ENCODE measurements at places on chromosomes 5 and 9.
A peak's percentile ranks its signal among the peaks of the same experiment; 100 is the strongest.

DNA sequence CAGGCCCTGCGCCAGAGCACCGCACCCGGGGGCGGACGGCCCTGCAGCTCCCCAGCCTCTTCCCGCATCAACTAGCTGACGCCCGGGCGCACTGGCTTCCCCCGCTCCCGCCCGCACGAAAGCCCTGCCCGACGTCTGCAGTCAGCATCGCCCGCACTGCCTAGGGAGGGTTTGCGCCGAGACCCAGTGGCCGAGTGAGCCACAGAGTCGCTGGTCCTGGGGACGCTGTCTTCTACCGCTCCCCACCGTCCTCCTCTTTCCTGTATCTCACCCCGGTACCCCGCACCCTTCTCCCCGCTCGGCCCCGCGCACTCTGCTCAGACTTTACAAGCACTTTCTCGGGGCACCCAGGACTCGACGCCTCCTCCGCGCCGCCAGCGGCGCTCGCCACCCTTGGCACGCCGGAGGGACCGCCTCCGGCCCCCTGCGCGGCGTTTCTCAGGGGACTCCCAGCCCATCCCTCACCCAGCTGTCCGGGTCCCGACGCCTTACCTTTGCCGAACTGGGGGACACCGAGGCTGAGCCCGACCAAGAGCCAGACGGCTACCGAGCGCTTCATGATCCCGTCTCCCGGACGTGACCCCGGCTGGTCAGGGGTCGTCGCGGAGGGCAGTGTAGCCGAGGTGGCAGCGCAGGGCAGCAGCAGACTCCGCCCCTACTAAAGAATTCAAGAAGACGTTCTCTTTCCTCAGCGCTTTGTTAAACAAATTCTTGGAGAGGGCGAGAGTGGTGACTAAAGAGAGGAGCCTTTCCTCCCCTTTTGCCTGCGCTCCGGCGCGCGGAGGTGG lies 670 bp downstream of the EDIL3 start:
- no peak for DNase-seq

DNA sequence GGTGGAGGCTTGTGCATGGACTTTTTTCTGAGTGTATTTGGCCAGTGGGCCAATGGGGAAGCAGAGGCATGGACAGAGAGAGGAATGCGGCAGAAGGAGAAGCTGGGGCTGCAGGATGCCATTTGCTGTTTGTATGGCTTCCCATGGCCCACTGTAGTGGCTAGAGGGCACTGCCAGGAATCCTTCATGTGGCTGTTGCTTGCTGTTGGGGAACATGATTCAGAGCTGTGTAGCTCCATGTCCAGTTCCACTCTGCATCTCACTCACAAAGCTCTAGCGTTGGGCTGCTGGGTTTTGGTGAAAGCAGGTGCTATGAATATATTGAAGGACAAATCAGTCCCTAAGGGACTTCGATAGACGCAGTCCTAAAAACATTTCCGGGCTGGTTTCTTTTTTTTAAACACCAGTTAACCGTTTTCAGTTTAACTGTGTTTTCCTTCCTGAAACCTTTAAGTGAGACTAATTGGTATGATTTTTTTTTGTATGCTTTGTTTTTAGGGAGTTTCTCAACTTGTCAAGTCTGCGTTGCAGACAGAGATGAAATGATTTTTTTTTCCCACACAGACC lies 51.3 kb downstream of the SLC22A5 start:
- no peak for DNase-seq

GRCh38 chr5:43104057-43104456 lies 16.7 kb upstream of the ZNF131 start:
- DNase-seq, result no peak

DNA sequence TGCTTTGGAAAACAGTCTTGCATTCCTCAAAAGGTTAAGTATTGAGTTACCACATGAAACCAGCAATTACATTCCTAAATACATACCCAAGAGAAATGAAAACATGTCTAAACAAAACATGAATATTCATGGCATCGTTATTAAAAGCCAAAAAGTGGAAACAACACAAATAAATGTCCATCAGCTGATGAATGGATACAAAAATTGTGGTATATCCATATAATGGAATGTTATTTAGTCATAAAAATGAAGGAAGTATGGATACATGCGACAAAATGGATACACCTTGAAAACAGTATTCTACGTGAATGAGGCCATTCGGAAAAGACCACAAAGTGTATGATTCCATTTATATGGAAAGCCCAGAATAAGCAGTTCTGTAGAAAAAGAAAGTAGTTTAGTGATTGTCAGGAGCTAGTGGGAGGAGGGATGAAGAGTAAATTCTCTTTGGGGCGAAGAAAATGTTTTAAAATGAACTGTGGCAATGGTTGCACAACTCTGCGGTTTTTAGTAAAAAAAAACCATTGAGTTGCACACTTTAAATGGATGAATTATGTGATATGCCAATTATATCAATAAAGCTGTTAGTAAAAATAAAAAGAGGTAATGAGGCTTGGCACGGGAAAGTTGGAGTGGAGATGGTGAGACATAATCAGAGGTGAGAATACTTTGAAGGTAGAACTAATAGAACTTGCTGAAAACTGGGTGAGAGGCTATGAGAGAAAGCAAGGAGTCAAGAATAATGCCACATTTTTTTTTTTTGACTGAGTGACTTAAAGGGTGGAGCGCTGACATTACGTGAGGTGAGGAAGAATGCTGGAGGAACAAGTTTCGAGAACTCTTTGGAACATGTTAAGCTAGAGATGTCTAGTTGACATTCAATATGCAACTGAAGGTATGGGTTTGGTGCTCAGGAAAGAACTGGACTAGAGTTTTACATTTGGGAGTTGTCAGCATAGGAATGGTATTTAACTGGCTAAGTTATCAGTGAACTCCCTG lies 194.9 kb upstream of the ZNF608 start:
- no peak for DNase-seq

DNA sequence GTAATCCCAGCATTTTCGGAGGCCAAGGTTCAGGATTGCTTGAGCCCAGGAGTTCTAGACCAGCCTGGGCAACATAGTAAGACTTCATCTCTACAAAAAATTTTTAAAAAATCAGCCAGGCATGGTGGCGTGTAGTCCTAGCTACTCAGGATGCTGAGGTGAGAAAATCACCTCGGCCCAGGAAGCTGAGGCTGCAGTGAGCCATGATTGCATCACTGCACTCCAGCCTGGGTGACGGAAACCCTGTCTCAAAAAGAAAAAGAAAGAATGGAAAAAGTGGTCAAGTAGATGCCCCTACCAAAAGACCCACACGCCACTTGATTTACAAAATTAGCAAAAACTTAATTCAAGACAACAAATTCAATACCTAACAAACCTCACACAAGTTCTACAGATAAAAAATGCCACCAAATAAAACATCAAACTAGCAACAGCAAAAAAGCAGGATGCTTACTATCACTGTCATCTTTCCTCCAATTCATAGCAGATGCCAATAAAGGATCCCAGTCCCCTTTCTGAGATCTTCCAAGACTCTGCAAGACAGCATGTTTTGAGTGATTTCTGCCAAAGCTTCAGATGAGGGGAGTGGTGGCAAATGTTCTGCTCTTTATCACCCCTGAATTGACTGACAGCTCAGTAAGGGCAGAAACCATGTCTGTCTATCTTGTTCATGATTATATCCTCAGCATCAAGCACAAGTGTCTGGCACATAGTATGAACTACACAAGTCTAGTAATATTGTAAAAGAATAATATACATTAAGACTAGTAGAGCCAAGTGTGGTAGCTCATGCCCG lies 34.2 kb upstream of the TESK1 start:
- DNase-seq, result no peak

GRCh38 chr9:35579130-35579529 lies 25.9 kb upstream of the TESK1 start:
- no peak for DNase-seq

DNA sequence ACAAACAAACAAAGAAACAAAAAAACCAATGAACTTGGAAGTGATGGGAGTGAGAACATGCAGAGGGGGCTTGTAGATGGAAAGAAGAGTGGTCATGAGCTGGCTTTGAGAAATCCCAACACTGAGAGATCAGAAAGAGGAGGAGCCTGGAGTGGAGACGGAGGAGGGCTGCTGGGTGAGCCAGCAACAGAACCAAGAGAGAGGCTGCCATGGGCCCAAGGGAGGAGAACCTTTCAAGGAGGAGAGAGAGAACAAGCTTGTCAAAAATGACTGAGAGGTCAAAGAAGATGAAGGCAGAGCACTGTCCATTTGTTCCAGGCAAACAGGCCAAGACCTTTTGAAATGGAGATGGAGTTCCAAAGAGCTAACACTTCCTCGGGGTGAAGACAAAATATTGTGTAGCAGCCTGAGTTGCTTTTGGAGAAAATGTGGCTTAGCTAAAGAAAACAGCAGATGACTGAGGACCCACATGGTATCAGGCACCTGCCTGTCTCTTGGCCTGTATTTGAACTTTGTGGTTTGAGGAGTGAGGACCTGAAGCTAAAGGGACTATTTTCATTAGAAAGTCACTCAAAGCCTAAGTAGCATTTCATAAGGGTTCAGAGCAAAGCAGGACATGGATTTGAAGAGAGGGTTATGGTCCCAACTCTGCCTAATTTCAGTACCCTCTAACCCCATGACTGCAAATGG lies 13.1 kb downstream of the NSG2 start:
- DNase-seq, result no peak

GRCh38 chr9:136943291-136944211 lies 987 bp downstream of the FBXW5 start:
- no peak for DNase-seq

DNA sequence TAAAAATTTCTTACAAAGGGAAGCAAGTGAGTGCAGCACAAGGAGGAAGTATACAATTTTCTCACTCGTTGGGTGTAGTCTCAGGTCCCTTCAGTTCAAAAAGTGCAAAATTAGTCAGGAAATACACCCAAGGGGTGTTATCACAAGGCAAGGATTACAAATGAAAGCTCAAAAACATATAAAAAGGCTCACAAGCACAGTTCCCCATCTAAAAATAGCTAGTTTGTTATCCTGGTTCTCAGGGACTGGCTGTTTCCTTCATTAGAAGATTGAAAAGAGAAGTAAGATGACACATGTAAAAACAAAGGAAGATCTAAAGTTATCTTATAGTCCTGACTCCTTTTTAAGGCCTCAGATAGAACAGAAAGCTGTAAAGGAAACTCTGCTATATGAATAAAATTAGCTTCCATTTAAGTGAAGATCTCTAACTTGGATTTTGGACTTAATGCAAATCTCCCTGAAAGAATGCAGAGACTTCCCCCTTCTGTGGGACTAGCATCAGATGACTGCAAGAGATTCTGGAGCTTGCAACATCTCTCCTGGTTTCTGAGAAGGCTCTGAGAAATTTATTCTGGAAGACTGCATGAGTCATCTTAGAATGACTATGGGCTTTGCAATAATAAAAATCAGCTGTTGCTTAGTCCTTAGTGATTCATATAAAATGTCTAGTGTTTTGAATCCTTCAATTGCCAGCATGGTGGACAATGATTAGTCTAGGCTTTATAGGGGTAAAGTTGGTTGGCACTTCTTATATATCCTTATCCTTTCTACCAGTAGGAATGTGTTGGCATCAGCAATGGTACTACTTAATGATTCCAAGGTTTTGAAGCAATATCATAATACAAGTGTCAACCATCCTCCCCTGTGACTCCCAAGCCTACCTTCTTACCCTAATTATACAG lies 25.4 kb downstream of the DAB2 start:
- no peak for DNase-seq

DNA sequence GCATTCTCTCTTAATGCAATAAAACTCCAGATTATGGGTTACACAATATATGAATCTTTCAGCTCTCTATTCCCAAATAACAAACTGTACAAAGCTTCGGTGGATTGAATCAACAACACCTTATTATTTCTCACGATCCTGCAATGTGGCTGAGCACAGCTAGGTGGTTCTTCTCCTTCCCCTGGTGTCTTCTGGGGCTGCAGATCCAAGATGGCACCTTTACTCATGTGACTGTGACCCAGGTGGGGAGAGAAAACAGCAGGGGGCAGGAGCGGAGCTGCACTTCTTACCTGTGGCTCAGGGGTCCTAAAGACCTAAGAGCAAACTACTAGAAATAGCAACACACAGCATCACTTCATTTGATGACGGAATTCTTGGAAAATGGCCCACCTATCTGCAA lies 233.1 kb downstream of the IRX1 start:
- DNase-seq, result no peak

DNA sequence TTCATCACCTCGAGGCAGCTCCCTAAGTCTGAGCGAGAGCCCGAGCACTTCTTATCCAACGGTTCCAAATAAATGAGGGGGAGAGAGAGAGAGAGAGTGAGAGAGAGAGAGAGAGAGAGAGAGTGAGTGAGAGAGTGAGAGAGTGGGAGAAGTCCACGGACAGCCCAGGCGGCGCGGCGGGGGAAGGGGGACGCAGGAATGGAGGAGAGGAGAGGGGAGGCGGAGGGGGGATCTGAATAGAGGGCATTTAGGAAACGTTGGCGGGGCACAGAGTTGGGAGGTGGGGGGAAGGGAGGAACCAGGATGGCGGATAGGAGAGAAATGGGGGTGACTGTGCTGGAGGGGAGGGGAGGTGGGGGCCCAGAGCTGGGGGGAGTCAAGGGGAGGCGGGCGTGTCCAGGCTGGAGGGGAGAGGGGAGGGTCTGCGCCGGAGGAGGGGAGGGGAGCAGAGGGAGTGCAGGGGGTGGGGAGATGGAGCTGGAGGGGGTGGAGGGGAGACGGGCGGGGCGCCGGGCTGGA lies 398 bp upstream of the BASP1 start:
- no peak for DNase-seq

- DNase-seq, result no peak
Observed at GRCh38 chr5:1005904-1006655, 2.5 kb upstream of the NKD2 start.

GRCh38 chr9:32251539-32251938 lies 132.9 kb upstream of the ACO1 start:
- DNase-seq, result peak; percentile 14

DNA sequence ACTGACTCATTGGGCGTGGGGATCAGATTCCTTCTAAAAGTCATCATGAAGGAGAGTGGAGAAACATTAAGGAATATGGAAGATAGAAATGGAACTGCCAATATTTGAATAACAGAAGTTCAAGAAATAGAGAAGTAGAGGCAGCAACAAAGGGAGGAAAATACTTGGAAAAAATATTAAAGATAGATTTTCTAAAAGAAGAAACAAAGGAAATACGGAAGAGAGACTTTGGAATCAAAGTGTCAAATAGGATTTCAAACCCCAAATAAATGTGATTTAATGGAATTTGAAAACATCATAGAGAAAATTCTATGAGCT lies 605.1 kb upstream of the KLF4 start:
- DNase-seq, result no peak

- DNase-seq, result no peak
Observed at GRCh38 chr5:123176224-123176937, 87.3 kb downstream of the PRDM6 start.

- DNase-seq, result no peak
Observed at GRCh38 chr9:123761905-123762605, 167.9 kb downstream of the DENND1A start.

DNA sequence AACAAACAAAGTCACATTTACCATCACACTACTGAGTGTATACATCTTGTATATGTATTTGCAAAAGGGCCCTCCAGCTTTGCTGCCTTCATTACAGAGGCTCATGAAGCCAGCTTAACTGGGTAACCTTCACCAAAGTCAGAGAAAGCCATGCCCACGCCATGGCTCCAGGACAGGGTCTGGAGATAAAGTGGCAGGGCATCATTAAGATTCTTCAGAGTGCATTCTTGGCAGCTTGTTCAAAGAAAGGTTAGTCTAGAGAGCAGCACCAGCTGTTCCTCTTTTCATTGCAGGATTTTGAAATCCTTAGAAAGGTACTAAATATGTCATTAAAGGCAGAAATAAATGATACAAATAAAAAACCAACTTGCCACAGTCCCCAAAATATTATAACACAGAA lies 333.2 kb downstream of the NDUFS4 start:
- DNase-seq, result no peak

Data from NCI-H1930 (cell line).